ENCODE measurements at places on chromosomes 4 and X.

GRCh38 chr4:36399762-36400353, 118.4 kb downstream of the DTHD1 start:
- no peak for DNase-seq

- no peak for DNase-seq
Measured at GRCh38 chr4:22733816-22734215, 41.1 kb downstream of the GBA3 start.

GRCh38 chrX:118345045-118345463, 852 bp upstream of the WDR44 start:
- DNase-seq, result no peak

DNA sequence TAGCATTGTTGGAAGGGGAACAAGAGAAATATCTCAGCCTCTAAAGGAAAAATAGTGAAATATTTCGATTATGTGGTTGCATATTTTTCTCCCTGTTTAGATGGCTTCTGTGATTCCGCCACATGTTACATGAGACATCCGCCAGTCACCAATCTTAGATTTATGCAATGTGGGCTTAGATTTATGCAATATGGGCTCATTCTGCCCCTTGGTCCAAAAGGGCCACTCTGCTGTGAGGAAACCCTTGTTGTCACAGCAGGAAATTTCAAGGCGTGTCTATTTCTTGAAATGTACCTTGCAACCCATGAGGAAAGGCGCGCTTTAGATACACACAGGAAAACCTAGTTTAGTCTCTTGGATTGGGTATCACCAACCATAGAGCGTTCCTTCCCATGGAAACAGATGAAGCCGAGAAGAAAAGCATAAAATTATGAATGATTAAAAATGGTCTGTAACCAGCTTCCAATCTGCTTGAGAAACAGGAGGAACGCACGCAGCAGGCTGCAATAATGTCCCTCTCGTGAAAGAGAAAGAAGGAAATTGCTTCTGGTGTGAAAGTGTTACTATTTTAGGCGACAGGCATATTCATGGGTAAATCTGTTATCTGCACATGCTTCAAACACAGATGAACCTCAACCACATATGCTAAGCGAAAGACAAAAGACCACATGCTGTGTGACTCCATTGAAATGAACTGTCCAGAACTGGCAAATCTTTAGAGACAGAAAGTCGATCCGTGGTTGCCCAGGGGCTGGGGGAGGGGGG, 3.7 kb downstream of the RS1 start:
- no peak for DNase-seq

- DNase-seq, result no peak
Measured at GRCh38 chrX:40253771-40254170, 156.0 kb upstream of the BCOR start.

DNA sequence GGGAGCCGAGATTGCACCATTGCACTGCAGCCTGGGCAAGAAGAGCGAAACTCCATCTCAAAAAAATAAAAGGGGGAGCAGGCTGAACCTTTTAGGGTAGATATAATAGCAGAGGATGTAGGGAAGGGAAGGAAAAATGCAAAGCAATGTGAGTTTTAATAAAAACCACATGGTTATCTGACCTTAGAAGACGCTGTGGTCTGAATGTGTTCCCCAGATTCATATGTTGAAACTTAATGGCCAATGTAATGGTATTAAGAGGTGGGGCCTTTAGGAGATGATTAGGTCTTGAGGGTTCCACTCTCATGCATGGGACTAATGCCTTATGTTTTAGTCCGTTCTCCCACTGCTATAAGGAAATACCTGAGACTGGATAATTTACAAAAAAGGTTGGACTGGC, 114.1 kb upstream of the STX18 start:
- DNase-seq, result no peak

GRCh38 chrX:86806786-86807185, 658.5 kb downstream of the DACH2 start:
- no peak for DNase-seq

DNA sequence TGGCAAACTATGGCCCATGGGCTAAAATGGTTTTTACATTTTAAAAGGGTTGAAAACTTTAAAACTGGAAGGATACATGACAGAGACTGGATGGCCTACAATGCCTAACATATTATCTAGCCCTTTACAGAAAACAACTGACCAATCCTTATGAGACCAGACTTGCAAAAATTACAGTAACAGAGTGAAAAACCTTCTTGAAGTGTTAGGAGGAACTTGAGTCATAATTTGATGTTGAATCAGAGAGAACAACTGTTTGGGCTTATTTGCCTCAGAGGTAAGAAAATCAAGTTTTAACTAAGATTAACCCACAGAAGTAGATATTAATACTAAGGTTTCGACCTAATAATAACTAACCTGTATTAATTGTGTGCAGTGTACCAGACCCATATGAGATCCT, 12.4 kb upstream of the NAP1L5 start:
- DNase-seq, result no peak

DNA sequence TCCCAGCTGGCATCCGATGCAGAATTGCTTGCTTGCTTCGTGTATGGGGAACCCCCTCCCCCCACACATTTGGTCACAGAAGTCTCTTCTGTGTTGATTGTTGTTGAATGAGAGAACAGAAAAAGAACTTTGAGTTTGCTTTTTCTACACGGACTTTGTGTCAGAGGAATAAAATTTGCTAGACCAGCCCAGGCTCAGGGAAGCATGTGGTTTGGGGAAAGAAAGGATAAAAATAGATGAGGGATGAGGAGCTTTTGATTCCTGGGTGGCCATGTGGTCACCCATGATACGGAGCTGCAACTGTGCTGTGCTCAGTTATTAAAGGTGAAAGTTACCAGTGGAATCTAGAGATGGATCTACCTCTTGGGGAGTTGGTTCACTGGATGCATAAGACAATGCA, 34.2 kb upstream of the ESX1 start:
- no peak for DNase-seq

DNA sequence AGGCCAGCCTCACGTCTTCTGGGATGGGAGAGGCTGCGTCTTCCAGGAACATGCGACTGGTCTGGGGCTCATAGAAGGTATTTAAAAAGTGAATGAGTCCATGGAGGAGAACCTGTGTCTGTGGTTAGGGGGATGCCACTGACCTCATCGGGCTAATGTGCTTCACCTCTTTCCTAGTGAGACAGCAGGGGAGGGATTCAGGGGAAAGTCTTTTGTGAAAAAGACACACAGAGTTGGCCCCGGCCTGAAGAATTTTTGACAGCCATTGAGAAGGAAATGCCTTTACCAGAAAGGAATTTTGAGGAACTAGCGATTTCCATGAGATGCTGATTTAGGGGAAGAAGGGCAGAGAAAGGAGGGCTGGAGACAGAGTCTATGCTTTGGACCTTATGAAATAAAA, 11.0 kb upstream of the C4orf50 start:
- DNase-seq, result no peak

DNA sequence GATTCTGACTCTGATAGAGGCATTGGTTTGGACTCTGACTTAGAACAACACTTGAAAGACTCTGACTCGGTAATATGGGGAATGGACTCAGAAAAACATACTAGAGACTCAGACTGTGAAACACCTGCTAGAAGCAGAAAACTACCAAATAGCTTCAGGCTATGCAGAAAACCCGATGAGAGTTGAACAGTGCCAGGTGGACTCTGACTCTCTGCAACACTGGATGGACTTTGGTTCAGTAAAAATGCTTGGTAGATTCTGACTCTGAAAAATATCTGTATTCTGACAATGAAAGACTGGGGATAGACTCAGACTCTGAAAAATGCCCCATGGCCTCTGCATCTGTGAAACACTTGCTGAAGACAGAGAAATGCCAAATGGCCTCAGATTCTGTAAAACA, 215.1 kb upstream of the HDX start:
- no peak for DNase-seq

- no peak for DNase-seq
Measured at GRCh38 chrX:3728454-3728853, 15.0 kb upstream of the PRKX start.

DNA sequence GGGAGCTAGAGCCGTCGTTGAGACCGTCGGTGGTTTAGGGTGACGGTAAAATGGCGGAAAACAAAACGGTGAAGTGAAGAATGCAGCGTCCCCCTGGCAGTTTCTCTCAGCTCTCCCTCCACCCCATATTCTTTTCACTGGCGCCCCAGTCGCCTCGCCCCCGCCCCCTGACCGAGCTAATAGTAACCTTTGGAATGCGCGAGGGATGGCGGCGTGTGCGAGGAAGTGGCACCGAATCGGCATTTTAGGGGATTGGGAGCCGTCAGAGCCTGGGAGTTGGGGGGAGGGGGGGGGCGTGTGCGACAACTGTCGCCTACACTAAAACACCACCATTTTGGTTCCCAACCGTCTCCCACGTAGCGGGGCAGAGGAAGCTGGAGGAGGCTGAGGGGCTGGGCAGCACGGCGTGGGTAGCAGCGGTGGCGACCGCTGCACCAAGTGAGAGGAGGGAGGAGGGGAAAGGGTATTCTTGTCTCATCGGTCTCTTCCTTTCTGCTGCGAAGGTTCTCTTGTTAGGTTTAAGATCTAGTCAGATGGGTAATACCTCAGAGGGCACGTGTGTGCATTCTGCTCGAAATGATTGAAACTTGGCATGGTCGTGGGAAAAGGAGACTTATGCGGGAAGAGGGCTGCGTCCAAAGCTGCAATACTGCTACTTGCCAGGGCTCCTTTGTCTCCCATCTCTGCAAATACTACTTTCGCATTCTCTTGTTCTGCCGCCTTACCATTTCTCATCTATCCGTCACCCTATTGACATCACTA, 840 bp downstream of the ZNF711 start:
- DNase-seq, result no peak

- no peak for DNase-seq
Measured at GRCh38 chr4:140254651-140255299, 100.8 kb upstream of the MAML3 start.

DNA sequence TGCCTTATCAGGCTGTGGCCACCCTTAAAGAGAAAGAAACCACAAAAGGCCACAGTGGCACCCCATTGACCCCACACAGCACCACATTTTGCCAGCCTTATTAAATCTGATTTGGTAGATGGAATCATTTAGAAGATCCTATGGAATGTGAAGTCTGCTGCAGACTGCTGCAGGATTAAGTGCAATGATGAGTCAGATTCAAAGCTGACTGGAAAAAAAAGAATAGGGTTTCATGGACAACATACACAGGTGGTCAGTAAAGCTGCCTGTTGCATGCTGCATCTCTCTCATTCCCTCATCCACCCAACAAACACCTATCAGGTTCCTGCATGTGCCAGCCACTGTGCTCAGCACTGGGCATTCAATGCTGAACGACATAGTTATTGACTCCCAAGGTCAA, 56.6 kb downstream of the CHST7 start:
- no peak for DNase-seq

- no peak for DNase-seq
Measured at GRCh38 chrX:41491267-41492004, 44.3 kb downstream of the NYX start.

- no peak for DNase-seq
Measured at GRCh38 chrX:32126997-32127396, 1055.2 kb upstream of the FTHL17 start.

- no peak for DNase-seq
Measured at GRCh38 chrX:45479196-45479834, 278.6 kb upstream of the DIPK2B start.

DNA sequence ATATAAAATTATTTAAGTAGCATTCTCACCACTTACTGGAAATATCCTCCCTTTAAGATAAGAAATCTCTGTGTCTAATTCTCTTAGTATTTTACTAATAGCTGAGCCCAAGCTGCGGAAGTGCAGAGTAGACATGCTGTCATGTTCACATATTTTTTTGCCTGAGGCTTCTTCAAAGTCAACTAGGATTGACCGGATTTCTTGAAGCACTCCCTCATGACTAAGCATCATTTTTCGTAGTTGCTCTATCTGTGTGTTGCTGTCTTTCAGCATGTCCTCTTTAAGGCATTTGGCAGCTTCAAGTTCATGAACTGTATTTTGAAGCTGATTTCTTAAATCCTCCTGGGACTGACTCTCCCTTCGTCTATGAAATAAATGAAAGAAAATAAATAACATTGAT, 36.9 kb downstream of the CCDC158 start:
- DNase-seq, result no peak

DNA sequence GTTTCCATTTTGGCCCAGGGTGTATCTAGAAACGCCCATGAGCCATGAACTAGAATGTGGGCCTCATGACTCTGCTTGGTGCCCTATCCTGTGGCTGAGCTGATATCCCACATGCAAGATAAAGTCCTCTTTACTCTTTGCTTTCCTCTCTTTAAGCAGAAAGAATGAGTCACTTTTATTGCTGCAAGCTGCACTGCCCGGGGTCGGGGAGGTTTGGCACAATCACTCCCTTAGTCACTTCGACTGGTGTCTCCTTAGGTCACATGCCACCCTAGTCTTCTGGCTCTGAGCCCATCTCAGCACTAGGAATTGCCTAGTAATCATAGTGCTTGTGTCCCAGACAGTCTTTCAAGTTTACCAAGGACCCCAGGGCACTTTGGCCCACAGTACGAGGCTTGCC, 75.1 kb upstream of the CXorf66 start:
- no peak for DNase-seq

All from NCI-H1930 (cell line).